Testis (tissue), 5 donors: ENCODE measurements at places on chromosomes 2 and 18. TPM values are rescaled to one million over a fixed set of nuclear protein-coding genes. Genes with fewer than 3 reads are reported as not detected.

SKOR2 gene
- 1.4 TPM for total RNA-seq

SKA1 gene
- 6.6 TPM for total RNA-seq

DNA sequence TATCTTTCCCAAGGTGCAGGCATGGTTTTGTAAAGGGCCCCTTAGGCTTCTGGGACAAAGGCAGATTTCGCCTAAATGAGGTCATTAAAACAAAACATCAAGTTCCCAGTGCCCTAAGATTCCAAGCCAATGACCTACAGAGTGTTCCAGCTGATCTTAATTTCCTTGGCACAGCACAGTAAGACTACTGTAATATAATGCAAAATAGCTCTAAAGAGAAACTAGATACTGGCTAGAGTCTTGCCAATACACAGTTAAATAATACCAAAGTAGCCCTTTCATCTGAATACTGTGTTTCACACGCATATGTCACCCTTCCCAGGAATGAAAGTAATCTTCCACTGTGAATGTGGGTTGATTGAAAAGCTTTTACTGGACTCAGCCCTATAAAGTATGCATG lies 14.7 kb downstream of the GRB14 start:
- DNase-seq, result no peak

GRCh38 chr2:10335046-10335840 lies 32.5 kb downstream of the HPCAL1 start:
- DNase-seq, result no peak

GRCh38 chr2:172381275-172382027 lies 45.9 kb upstream of the ITGA6 start:
- no peak for DNase-seq

- no peak for DNase-seq
Measured at GRCh38 chr2:24906466-24906865, 13.6 kb downstream of the ADCY3 start.
